ENCODE measurements at places on chromosomes 5 and 9.

- peak; percentile 12 for DNase-seq
Measured at GRCh38 chr9:110148384-110148783, 59.6 kb downstream of the C9orf152 start.

DNA sequence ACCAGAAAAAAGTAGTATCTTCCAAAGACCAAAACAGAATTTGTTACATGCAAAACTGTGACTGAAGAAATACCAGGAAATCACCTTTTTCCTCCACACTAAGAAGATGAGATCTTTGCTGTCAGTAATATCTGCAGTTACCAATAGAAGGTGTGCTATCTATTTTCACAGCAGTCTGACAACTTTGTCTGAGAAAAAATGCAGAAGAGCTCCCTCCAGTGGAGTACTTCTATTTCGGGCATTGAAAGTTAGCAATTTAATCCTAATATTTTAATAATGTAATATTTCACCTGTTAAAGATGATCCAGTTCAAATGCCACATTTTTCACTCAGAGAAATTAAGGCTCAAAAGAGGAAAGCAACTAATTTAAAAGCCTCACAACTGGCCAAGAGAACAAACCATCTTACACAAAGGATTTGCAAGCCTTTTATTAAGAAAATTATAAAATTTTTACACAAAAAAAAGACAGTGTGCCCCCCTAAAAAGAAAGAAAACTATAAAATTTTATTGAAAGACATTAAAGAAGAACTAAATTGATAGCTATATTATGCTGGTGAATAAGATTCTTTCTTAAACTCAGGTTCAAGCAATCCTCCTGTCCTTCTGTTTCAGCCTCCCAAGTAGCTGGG lies 50.6 kb downstream of the DEPDC1B start:
- DNase-seq, result no peak

DNA sequence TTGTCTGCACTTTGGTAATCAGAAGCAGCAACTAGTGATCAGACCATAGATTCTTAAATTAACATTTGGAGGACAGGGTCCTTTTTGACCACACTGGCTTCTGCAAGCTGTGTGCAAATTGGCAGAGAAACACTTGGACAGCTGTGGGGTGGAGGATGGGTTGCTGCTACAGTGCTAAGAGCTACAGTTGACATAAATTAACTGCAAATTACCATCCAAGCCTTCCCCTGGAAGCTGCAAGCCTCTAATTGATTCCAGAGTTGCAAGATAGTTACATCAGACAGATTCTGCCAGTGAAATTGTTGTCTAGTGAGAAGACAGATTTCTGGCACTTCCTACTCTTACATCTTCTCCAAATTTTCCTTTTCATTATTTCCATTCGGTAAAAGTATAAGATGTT lies 517.7 kb downstream of the DIRAS2 start:
- DNase-seq, result no peak

DNA sequence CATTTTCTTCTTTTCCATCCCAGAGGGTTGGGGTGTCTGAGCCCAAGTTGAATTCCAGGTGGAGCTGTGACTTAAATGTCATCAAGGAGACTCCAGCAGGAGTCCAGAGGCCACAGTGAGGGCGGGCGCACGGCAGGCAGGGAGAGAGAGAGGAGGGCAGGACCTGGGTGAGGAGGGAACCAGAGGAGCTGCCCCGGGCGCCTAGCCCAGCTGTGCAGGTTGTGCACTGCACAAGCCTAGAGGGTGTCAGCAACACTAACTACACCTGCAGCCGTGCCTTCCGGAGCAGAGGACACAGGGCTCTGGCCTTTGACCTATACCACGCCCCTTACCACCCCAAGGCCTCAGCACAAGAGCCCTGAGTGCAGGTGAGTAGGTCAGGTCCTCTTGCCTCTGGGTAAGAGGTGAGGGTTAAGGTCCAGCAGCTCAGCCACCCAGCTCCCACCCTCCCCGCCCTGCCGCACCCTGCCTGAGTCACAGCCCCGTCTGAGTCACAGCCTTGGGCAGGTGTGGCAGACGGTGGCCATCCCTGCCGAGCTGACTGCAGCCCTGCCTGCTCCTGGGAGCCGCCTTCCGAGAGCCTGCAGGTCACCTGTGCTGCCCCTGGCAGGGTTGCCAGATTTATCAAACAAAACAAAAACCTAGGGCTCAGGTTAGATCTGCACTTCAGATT lies 6.4 kb upstream of the AGPAT2 start:
- no peak for DNase-seq
